ENCODE measurements at places on chromosomes 1 and 21.

- DNase-seq, result no peak
These were observed 216.3 kb downstream of the KCNH1 start for GRCh38 chr1:210917560-210918169.

DNA sequence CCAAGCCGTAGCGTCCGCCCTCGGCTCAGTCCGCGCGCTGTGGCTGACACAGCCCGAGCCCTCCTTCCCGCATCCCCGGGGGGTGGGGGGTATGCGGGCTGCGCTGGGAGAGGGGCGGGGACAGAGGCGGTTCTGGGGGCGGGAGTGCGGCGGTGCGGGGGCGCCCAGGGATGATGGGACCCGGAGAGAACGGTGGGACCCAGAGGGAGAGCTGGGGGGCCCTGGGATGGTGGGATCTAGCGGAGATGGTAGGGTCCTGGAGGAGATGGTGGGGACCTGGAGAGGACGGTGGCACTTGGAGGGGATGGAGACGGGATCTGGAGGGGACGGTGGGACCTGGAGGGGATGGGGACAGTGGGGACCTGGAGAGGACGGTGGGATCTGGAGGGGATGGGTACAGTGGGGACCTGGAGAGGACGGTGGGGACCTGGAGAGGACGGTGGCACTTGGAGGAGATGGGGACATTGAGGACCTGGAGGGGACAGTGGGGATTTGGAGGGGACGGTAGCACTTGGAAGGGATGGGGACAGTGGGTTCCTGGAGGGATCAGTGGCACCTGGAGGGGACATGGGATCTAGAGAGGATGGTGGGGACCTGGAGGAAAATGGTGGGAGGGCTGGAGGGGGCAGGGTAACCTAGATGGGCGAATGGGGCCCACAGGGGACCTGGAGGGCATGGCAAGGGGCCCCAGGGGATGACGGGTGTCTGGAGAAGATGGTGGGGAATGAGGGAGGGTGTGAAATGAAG lies 477 bp downstream of the SNAP47 start:
- no peak for DNase-seq

DNA sequence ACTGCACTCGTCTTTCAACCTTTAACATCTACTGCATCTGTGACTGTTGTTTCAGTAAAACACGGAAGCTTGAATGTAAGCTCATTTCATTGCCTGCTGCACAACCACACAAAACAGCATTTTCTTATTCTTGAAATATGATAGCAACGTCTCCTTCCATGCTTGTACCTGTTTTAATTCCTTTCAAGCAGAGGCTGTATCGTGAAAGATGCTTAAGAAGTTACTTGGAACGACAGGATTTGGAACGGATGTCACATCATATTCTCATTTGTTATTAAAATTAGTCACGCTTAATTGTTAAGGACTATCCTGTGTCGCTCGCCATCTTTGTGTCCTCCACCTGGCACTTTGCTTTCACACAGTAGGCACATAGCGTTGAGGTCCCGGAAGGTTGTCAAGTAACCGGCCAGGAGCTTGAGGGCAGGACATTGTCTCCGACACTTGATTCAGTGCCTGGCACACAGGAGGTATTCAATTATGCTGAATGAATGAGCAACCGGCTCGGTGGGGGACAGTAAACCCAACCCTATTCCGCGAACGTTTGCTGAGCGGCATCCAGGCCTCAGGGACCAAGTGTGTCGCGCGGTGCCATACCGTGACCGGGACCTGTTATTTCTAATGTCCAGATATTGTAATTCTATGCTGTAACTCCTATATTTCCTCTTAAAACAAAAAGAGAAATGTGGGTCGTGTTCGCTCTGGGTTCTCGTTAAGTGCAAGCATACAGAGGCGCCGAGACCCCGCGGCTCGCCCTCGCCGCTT lies 499 bp upstream of the SH3GLB1 start:
- DNase-seq, result no peak

- no peak for DNase-seq
These were observed 67.1 kb upstream of the GCLM start for GRCh38 chr1:93976291-93976690.

- no peak for DNase-seq
These were observed 3.4 kb downstream of the SLC26A9 start for GRCh38 chr1:205939690-205940330.

Data from right kidney (tissue), 9 donors.